Prostate gland (tissue), 2 donors: ENCODE measurements at places on chromosomes 16 and 17.

- DNase-seq = no peak
Observed at GRCh38 chr16:20336955-20337354, 9.6 kb upstream of the GP2 start.

DNA sequence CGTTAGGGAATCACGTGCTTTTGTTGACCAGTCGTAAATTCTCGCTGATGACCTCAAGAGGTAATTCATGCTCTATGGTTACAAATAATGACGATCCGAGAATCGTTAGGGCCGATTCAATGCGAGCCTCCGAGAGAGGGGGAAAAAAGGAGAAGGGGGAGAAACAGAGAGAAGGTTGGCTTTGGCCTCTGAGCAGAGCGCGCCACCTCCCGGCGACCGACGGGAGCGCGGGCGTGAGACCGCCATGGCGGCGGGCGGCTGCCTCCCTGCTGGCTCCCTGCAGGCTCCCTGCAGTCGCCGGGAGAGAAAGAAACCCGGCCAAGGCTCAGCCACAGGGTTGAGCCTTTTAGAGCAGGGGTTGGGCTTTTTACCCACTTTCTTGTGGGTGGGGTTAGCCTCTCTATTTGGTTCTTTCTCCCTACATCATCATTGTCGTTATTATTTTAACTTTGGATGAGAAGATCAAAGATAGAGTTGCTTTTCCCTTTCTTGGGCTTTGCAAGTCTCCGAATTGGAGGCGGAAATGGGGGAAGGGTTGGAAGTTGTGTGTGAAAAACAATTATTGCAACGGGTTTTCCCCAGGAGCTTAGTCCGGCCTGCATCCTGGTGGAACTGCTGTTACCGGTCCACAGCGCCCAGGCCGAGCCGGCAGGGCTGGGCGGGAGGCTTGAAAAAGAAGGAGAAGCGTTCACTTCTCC, 410 bp upstream of the HOXB5 start:
- DNase-seq = peak; percentile 20

GRCh38 chr16:1662543-1662942, 15.5 kb upstream of the JPT2 start:
- no peak for DNase-seq

DNA sequence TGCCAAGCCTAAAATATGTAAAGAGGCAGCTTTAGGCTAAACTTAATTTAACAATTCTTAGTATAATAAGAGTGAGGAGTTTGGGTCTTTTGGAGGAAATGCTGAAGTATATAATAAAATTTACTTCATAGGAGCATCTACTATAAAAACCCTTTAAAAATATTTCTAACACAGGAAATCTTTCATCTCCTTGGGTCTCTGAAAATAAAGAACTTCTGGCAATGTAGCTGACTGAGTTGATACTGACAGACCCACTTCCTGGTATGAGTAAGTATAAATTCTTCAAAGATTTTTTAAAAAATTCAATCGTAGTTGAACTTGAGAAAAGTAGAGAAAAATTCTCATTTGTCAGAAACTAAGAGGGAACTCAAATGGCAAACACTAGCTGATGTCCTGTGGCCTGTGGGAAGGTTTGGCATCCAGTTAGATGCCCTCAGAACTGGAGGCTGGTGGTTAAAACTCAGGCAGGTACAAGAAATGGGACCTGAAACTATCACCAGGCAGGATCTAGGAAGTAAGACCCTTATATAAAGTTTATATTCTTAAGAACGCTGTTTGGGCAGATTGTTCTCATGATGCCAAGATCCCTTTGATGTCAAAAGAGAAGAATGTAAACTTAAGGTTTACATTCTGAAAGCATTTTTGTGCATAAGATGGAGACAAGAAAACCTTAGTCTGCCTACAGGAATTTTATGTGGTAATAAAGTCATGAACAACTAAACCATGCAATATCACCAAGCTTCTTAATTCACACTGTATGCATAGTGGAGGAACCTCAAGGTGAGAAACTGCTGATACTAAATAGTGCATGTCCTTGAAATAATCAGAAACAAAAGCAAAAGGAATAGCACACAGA, 6.2 kb downstream of the KRTAP4-6 start:
- DNase-seq = no peak

GRCh38 chr16:27918755-27919154, 144.8 kb downstream of the GSG1L start:
- no peak for DNase-seq

DNA sequence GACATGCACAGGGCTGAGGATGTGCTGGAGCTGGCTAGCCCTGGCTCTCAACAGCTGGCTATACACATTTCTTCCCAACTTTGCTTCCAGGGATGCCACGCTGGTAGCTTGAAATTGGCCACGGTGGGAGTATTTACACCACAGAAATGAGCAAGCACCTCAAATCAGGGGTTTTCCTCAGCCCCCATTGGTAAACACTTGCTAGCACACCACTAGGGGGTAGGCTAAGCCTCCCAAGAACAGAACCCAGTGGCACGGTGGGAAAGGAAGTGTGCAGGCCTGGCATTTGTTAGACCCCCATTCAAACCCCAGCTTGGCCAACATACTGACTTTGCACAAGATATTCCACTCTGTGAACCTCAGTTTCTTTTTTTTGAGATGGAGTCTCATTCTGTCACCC, 12.9 kb downstream of the DRC3 start:
- no peak for DNase-seq

DNA sequence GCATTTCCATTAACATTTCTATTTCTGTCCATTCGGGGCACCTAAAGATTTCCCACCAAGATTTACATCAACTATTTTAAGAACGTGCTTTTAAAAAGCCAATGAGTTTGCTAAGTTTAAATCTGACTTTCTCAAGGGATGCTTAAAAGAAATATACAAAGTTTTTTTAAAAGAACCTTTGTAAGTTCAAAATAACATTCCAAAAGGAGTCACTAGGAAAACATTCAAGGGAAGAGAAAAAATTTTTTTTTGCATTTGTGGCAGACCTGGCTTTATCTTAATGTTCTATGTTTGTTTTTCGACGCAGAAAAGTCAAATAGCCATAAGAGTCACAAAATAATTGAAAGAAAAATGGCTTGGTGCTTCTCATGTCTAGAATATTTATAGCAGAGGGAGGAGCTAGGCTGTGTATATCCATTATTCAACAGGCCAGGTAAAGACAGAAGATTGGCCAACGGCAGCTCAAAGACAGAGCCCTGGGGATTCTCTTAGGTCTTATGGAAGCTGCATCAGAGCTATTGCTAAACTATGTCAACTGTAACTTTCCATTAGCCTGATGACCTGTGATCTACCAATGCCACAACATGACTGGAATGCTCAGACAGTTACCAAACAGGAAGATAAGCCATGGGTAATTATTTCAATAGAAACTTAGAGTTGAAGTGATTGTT, 37.8 kb upstream of the MYOCD start:
- DNase-seq = no peak

DNA sequence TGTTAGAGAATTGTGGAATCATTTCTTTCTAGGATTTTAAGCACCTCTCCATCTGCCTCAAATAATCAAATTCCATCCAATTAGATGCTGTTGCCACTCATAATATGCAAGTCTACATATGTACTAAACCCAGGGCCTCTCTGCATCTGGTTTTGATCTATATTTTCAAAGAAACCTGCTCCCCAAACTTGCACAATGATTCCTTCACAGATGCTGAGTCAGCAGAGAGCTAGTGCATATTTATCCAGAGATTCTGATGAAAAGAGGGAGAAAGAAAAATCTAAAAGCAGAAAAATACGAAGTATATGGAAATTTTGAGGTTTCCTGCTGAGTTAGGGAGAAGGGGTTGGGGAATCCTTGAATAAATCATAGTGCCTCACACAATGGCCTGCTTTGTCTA, 235.1 kb upstream of the RBFOX1 start:
- no peak for DNase-seq

- DNase-seq = no peak
Observed at GRCh38 chr17:17917394-17917793, 54.8 kb downstream of the TOM1L2 start.

- DNase-seq = no peak
Observed at GRCh38 chr17:66542967-66543520, 240.6 kb downstream of the PRKCA start.

DNA sequence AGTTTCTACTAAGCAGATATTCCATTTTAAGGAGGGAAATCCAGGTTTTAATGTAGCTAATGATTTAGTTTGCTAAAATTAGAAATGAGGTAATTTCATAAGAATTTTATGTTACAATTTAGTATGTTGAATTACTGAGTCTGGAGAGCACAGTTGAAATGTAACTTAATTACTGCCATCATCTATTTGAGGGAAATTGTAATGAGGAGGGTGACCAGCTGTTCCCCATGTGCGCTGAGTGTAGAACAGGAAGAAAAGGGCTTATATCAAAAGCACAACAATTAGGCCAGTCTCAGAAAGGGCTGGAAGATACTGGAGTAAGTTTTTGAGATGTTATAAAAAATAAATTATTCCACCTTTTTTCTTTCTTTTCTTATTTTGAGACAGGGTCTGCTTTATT, 735.1 kb upstream of the GOT2 start:
- DNase-seq = no peak

DNA sequence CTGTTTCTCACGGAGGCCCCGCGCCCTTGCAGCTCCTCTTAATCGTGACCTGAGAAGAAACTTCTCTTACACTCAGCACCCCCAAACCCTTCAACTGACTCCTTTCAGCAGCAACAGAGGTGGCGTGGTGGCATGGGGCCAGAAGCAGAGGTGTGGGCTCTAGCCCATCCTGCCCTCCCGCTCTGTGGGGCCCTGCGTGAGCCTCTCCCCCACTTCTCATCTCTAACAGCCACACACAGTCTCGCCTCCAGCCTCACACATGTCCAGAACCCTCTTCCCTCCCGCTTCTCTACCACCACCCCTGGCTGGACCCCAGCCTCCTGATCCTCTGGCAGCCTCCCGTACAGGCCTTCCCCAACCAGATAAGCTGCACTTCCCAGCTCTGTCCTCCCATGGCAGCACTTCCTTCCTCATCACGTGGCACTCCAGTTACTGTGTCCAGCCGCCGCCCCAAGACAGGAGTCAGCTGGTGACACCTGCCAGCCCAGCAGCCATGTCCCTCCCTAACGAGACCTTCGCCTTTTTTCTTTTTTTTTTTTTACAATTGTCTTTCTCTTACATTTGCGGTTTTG, 30.5 kb downstream of the NSMCE1 start:
- DNase-seq = no peak

- peak; percentile 48 for DNase-seq
Observed at GRCh38 chr17:7560172-7561027, 1.3 kb upstream of the SENP3 start.

- DNase-seq = peak; percentile 73
Observed at GRCh38 chr16:81599034-81599744, 154.6 kb downstream of the CMIP start.

DNA sequence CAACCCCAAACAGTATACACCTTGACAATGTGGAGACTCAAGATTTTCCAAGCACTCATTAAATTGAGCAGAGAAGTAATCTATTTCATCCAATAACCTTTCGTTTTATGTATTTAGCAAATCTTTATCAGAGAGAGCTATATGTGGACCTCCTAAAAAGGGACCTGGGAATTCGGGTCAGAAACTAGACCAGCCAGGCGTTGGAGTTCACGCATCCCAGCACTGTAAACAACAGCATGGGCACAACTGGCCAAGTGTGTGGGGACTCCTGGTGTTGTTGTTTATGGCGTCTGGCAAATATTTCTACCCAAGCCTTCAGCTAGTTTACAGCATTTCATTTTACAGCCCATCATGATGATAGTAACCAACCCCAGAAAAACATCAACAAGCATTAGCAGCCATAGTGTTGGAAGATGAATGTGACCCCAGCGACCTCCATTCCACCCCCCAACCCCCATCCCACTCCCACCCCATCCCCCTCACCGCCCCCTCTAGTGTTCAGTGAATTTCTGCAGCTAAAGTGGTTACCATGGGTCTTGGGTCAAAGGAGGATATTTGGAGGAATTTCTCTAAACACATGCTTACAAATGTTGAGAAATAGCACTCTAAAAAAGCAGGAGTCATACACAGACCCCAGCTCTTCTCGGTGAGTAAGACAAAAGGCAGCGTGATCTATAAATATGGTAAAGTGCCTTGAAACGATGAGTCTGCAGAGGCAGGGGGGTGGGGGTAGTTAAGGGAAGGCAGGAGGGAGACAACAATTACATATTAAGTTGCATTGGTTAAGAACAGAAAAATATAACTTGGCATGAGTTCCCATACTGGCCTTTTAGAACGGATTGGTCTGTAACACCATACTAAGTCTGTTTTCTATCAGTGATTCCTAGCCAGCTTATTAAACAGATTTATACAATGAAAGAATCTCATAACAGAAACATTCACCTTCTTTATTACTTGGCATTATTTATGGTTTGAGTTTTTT, 91.4 kb upstream of the TBX2 start:
- DNase-seq = no peak

DNA sequence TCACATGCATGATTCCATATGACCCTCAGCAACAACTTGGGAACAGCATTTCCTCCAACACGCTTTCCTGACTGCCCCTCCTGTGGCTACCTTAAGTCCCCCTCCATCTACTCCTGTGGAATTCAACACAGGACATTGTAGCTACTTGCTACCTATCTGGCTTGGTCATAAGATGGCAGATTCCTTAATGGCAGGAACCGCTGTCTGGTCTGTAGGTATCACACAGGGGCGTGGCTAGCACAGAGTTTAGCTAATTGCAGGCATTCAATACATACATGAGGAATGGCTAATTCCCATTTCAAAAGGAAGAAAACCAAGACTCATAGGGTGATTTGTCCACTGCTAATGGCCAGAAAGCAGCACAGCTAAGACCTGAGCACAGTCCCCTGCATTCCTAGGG, 8.6 kb downstream of the LRRC59 start:
- DNase-seq = no peak

GRCh38 chr16:24634919-24635318, 94.5 kb upstream of the TNRC6A start:
- no peak for DNase-seq

DNA sequence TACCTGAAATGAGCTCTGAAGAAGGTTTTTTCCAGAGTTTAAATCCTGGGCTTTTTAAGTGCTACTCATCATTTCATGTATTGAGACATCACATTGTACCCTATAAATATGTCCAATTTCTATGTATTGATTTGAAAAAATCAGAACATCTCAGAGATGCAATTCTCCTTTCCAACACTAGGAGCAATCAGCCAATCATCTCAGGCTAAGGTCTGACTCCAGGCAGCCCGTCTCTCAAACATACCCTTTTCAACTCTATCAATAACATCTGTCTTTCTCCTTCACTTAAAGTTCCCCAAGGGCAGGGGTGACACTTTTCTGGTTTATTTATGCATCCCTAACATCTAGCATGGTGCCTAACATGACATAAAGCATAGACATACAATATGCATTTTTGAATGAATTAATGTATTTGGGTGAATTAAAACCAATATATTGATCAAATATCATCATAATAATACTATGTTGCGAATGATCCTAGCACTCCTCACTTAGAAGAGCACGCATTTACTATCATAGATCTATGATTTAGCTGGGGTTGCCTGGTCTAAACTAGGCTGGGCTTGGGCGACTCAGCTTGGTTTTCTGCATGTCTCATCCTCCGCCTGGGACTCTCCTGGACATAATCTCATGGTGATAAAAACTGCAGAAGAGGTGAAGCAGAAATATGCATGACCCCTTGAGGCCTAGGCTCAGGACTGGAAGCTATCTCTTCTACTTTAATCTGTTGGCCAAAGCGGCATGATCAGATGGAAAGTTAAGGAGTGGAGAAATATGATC, 5.2 kb upstream of the CDH11 start:
- no peak for DNase-seq
